LNCaP clone FGC (cell line): ENCODE measurements at places on chromosomes 5 and 9.

- no peak for DNase-seq
Observed at GRCh38 chr9:127918183-127919107, 1.6 kb upstream of the ST6GALNAC4 start.

DNA sequence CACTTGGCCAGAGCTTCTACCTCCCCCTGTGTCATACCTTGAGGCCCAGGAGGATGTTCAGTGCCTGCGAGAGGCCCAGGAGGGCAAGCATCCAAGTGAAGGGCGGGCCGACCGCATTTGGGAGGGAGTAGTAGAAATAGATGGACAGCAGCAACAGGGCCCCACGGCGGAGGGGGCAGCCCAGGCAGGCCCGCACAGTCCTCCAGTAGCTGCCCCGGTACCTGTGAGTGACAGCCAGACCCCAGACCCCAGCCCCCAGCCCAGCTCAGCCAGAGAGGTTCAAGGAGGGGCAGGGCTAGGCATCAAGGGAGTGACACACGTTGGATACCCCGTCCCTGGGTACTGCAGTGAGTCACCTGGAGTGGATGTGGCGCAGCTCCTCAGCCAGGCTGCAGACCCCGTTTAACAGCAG lies 1.4 kb downstream of the STING1 start:
- DNase-seq: no peak

GRCh38 chr9:123660691-123661466 lies 269.0 kb downstream of the DENND1A start:
- DNase-seq: no peak

GRCh38 chr9:111939322-111939721 lies 42.7 kb downstream of the UGCG start:
- no peak for DNase-seq

GRCh38 chr5:105993027-105993426 lies 1677.7 kb downstream of the EFNA5 start:
- DNase-seq: no peak

- DNase-seq: no peak
Observed at GRCh38 chr5:178535299-178536175, 54.7 kb downstream of the COL23A1 start.

- DNase-seq: no peak
Observed at GRCh38 chr9:2461892-2462291, 159.7 kb upstream of the VLDLR start.

GRCh38 chr5:96439477-96440184 lies 6.6 kb upstream of the PCSK1 start:
- no peak for DNase-seq

GRCh38 chr5:144028636-144029035 lies 141.8 kb downstream of the YIPF5 start:
- peak; percentile 28 for DNase-seq

- no peak for DNase-seq
Observed at GRCh38 chr9:35658968-35659220, 802 bp downstream of the CCDC107 start.

- no peak for DNase-seq
Observed at GRCh38 chr9:92414566-92414965, 9.7 kb downstream of the OMD start.

- DNase-seq: no peak
Observed at GRCh38 chr5:56147106-56147505, 86.0 kb downstream of the ANKRD55 start.

GRCh38 chr5:87940775-87941174 lies 327.9 kb downstream of the TMEM161B start:
- DNase-seq: no peak

DNA sequence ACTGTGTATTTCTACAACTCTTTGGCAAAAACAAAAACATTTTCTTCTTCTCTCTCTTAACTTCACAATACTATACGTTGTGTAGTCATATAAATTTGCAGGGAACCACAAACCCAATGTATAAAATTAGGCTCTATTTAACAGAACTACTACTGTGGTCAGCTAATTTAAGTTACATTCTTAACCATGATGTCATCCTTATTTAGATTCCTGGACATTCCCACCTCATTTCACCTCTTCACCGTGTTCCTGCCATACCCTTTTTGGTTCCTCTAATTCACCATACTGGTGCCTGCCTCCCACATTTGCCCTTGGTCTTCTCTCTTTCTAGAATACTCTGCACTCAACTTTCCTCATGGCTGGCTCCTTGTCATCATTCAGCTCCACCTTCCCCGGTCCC lies 75.7 kb upstream of the SH3GL2 start:
- no peak for DNase-seq

DNA sequence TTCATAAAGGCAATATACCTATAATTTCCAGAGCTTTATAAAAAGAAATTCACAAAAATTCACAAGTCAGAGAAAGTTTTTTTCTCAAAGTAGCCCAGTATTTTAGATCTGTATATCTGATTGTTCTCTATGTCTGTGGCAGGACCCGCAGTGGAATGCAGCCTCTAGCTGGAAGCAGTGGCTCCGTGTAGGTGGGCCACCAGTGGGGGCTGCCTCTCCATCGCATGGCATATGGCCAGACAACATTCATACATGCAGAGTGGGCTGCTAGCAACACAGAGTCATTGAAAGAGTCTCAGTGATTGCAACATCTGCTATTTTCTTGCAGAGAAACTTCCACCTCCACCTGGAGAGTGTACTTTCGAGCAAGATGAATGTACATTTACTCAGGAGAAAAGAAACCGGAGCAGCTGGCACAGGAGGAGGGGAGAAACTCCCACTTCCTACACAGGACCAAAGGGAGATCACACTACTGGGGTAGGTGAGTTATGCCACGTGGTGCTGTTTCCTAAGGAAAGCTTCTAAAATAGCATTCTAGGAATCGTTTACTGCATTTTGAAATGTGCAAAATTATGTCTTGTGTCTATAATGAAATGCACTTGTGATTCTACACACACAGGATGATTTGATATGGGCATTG lies 88.5 kb upstream of the SMC5 start:
- DNase-seq: no peak

DNA sequence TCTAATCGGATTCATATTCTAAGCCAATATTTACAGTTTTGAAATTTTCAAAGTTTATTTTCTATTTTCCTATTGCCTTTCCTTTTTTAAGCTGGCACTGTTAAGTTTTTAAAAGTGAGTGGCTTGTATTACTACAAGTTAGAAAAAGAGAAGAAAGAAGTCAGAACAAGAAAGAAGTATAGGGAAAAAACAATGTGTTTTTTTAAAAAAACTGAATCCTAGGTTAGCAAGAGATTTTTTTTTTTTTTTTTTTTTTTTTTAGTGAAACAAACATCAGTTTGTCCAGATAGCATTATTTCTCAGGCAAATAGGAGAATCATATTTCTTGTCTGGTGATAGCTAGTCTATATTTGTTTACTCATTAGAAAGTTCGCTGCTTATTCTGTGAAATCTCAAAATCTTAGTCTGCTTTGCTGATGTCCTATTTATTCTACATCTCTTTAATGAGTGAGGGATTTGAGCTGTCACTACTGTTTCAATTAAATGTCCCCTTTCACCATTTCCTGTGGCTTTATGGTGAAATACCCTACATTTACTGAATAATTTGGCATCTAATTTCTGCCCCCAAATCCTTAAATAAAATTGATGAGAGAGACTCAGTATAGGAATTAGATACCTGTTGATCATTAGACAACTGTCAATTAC lies 19.1 kb upstream of the LMNB1 start:
- no peak for DNase-seq

DNA sequence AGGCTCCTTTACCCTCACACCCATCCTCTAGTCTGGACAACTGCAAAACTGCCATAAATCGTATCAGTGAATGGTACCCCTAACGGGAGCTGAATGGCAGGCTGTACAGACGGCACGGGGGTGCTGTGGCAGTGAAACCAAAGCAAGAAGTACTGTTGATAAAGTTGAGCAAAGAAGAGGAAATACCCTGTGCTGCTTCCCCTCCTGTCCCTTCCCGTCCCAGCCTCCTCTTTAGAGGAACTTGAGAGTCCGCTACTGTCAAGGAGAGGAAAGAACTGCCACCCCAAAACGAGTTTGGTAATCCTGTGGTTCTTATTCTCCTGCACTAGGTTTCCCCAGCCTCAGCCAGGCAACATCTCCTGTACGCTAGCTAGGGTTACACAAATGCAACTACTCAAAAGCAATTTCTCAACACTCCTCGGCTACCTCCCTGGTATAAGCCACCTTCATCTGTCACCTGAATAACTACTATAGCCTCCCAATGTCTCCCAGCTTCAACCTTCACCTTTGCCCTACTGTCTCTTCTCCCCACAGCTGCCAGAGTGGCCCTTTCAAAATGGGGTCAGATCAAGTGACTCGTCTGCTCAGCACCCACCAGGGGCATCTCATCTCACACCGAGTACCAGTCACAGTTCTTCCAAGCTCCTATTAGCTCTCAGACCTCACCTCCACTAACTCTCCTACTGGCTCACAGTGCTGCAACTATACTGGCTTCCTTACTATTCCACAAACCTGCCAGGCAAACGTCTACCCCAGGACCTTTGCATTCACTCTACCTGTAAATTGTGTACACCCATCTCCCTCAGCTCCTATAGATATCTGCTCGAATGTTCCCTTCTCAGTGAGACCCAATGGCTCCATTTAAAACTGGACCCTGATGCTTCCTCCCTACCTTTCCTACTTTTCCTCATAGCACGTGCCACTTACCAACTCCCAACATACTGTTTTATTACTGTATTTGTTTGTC lies 4.1 kb downstream of the GLRX start:
- no peak for DNase-seq

DNA sequence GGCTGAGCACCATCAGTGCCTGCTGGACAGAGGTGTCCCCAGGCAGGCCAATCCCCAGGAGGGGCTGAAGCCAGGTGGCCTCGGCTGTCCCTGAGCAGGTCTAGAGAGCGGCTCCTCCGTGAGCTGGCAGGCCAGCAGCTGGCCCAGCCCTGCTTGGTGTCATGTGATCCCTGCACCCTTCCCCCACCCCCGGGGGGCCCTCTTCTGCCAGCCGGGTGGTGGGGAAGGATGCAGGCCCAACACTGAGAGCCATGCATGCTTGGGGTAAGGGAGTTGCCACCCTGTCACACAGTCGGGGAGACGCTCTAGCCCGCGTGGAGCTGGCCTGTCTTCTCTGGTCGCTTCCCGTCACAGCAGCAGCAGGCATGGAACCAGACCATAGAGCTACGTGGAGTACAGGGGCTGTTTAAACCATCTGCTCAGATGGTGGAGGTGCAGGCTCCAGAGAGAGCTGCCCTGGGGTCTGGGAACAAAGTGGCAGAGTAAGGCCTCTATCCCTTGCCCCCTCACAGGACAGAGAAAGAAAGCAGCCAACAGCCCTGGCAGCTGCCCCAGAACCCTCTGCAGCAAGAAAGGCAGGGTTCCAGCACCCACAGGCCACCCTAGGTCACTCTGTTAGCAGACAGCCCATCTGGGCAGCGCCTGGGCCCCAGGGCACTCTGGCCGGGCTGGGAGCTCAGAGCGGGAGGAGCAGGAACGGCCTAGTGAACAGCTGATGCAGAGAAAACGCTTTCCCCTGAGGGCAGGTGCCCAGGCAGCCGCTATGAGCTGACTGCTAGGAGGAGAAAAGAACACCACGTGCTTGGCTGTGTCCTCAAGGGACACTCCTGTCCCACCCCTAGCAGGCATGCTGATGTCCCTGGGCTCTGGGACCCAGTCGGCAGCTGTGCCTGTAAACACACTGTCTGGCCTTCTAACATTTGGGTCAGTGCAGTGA lies 6.8 kb downstream of the RALGDS start:
- peak; percentile 70 for DNase-seq

DNA sequence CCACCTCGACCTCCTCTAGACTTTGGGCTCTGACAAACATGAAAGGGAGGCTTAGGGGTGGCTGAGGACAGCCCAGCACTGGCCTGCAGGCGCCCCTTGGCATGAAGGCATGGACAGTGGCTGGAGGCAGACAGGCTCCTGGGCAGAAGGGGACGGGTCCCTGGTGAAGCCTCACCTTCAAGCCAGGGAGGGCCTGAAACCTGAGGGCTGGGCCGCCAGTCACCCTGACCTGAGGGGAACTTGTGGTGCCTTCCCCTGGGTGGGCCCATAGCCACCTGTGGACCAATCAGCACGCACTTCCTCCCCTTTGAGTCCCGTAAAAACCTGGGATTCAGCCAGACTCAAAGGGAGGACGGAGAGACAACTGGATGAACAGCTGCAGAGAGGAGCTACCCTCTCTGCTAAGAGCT lies 90.4 kb upstream of the PUM3 start:
- no peak for DNase-seq

- DNase-seq: no peak
Observed at GRCh38 chr9:109403766-109404320, 83.0 kb upstream of the EPB41L4B start.

DNA sequence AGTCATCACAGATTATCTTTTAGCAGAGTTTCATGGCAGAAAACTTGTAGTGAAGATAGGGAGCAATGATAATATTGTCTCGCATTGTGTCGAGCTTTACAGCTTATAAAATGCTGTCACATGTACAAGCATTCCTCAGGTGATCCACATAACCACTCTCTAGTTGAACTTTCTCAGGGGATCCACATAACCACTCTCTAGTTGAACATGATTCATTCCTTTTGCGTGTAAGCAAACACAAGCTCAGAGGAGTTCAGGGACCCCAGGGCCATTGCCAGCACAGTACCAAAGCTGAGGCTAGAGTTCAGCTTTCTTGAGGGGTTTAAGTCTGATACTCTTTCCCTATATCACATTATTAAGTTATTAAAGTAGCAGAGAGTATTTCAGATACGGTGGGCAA lies 86.7 kb downstream of the CDH6 start:
- DNase-seq: no peak

DNA sequence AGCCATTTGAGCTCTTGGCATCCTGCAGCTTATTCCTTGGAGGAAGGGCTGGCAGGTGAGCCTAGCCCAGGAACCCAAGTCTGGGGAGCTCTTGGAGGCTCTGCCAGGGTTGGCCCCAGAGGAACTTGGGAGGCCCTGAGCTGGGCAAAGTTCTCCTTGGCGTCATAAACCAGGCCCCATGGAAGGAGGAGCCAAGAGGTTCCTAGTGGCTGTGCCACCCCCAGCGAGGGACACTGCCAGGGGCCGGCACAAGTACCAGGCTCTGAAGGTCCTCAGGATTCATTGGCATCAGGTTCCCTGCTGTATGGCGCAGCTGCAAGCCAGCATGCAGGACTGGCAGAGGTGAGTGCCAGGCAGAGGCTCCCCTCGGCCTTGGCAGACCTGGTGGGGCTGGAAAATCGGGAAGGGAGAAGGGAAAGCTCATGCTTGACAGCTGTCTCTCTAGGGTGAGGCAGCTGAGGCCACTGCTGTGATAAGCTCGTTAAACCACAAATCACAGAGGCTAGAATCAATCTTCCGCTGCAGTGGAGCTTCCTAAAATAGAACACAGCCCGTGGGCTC lies 54.6 kb upstream of the SYNPO start:
- DNase-seq: no peak

DNA sequence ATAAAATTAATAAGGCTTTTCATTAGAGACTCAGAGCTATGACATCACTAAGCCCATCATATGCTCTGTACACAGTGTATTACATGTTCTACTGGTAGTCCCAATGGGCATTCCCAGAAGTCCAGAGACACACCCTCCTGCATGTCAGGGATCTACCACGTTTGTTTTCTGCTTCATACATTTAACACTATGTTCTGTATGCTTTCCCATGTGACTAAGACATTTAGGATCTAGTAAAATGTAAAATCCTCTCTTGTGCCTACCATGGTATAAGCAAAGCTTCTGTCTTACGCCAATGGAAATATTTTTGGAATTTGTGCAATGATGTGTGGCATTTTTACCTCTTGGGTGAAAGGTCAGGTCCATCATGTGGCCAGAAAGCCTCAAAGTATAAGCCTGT lies 192.4 kb downstream of the ADAMTSL1 start:
- DNase-seq: no peak
